ENCODE measurements at places on chromosomes 6 and 20.

DNA sequence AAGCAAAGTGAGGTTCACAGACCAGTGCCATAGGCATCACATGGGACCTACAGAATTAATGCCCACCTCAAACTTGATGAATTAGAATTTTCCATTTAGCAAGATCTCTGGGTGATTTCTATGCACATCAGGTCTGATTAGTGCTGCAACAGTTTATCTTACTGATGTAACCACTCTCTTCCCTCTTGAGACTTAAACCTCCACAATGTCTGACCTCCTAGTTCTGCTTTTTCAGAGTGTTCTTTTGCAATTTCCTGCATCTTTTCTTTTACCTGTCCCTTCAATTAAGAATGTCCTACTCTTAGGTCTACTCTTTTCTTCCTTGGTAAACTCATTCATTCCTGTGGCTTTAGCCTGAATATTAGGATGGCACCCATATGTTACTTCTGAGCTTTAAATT is 615.3 kb downstream of the TFAP2A start:
- DNase-seq = no peak

- peak; percentile 26 for DNase-seq
Measured at GRCh38 chr20:2794202-2794748, 6.2 kb downstream of the CPXM1 start.

DNA sequence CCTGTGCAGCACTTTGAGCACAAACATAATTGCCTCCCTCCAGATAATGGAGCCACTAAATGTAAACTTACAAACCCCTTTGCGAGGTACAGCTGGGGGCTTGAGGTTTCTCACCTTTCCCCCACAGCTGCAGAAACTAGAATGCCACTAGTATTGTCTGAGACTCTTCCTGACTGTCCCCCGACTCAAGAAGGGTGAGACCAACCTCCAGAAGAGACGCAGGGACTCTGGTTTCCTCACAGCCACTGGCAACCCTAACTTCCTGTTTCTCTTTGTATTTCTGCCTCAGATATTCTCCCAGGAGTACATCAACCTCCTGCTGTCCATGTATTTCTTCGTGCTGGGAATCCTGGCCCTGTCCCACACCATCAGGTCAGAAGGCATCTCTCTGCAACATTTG is 23.6 kb downstream of the HM13 start:
- DNase-seq = no peak

GRCh38 chr6:158543606-158544185 is 16.2 kb upstream of the TMEM181 start:
- DNase-seq = no peak

DNA sequence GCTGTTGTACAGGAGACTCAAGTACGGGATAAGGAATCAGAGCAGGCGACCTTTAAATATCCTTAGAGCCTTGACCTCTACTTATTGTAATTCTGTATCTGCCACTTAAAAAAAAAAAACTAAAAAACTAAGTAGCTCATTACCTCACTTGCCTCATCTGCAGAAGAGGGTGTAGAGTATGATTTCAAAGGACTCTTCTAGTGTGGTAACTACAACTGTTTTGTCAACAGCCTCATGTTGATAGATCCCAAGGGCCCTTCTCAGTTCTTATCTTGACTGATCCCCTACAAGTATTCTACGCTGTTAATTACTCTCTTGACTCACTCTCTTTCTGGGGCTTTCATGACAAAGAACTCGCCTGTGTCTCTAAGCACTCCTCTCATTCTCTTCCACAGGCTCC is 16.7 kb upstream of the PDYN start:
- DNase-seq = no peak

- no peak for DNase-seq
Measured at GRCh38 chr6:20182926-20183521, 29.2 kb downstream of the MBOAT1 start.

GRCh38 chr20:58794510-58795180 is 56.1 kb downstream of the GNAS-AS1 start:
- DNase-seq = no peak

- DNase-seq = no peak
Measured at GRCh38 chr6:36754582-36755434, 57.2 kb downstream of the RAB44 start.

- DNase-seq = no peak
Measured at GRCh38 chr20:22918286-22918983, 116.7 kb upstream of the SSTR4 start.

GRCh38 chr6:166258854-166259276 is 49.3 kb downstream of the PRR18 start:
- no peak for DNase-seq

- DNase-seq = no peak
Measured at GRCh38 chr6:115363379-115363778, 697.3 kb downstream of the FRK start.

GRCh38 chr6:53979468-53980067 is 131.7 kb upstream of the MLIP start:
- peak; percentile 62 for DNase-seq

- no peak for DNase-seq
Measured at GRCh38 chr6:85612690-85613474, 19.2 kb upstream of the SNX14 start.

GRCh38 chr6:137423451-137424168 is 70.6 kb downstream of the OLIG3 start:
- DNase-seq = no peak

- DNase-seq = peak; percentile 68
Measured at GRCh38 chr6:41560431-41561192, 14.4 kb downstream of the FOXP4 start.

DNA sequence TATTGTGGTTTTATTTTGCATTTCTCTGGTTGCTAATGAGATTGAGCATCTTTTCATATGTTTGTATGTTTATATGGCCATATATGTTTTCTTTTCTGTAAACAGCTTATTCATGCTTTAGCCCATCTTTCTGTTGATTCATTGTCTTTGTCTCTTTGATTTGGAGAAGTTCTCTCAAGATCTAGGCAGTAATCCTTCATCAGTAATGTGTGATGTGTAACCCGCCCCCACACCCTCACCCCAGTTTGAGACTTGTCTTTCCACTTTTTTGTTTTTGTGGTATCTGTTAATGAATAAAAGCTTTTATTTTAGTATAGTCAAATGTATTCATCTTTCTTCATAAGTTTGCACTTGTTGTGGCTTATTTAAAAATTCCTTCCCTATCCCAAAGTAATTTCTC is 26.0 kb downstream of the ZC3H12D start:
- no peak for DNase-seq

DNA sequence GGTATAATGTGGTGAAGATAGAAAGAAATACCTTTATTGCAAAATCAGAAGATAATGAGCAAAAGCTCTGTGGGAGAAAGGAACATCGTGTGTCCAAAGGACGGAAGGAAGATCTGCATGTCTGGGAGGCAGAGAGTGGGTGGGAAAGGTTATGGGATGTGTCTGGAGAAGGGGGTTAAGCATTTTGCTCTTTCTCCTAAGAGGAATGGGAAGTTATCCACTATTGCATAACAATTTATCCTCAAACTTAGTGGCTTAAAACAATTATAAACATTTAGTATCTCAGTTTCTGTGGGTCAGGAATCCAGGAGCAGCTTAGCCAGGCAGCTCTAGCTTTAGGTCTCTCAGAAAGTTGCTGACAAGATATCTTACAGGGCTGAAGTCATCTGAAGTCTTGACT is 229.1 kb upstream of the CITED2 start:
- no peak for DNase-seq

GRCh38 chr6:30972816-30973215 is 10.7 kb upstream of the MUC21 start:
- DNase-seq = no peak

DNA sequence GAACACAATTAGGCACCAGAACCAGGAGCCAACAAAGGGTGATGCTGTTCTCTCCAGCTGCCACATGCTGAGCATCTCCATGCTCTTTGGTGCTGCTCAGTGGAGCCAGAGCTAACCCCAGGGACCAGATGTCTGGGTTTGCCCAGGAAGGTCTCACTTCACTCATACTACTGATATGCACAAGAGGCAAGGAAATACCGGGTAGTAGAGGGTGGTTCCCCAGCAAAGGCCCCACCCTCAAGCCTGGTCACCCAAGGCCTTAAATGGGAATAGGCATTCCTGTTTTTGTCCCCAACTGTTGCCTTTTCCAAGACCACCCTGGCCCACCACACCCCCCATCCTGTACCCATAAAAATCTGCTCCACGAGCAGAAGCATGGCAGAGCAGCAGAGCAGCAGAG is 204.5 kb upstream of the TAB2 start:
- DNase-seq = no peak

GRCh38 chr6:68638230-68638900 is 3.3 kb downstream of the ADGRB3 start:
- DNase-seq = no peak

DNA sequence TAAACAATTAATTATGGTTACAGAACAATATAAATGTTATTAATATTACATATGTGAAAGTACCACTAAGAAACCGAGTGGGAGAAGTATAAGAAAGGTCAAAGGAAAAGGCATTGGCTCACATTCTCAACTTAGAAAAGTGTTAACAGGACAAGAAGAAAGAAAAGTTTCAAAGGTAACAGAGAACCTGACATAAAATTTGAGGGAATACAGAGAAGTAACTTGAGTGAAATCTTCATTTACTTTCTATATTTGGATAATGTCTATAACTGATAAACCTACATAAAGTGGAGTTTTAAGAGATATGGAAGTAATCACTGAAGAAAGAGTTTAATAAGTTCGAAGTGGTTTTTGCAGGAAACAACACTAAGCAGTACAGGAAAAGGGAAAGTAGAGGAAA is 30.1 kb downstream of the REPS1 start:
- no peak for DNase-seq

DNA sequence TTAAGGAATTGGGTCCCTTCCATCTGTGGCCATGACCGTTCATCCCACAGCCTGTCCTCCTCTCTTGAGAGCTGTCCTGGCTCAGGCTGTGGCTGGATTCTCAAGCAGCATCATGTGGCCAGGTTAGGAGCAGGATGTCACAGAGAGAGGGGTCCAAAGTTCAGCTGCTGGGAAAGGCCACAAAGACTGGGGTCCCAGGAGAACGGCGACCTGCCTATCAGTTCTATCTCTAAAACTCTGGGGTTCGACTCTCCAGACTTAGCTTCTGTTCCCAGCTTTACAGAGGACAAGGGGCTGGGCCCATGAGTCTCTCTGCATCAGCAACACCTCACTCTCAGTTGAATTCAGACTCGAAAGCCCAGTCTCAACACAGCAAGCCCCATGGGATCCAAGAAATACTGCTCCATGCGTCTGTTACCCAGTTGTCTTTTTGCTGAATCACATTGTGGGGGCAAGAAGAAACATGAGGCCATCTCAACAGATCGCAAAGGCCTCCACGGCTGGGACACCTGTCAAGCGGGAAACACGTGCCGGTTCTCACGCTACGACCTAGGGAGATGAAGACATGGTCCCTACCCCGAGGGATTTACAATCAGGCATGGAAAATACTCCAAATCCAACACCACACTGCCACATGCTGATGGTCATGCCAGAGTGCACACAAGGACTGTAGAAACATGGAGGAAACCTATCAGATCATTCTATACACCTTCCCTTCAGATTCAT is 95.4 kb downstream of the SLC22A23 start:
- peak; percentile 39 for DNase-seq

DNA sequence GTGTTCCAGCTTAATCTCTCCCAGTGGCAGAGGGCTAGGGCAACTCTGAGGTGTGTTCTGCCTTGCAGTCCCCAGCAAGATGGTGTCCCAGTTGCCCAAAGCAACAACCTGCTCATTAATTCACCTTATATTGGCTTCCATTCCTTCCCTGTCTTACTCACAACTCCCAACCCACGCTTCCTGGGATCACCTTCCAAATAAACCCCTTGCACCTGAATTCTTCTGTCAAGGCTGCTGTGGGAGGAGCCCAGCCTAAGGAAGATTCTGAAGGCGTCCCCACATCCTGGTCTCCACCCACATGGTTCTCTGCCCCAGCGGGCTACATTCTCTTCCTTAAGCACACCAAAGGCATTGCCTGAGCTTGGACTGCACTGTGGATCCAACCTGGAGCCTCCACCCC is 116.6 kb upstream of the MAFB start:
- DNase-seq = no peak

DNA sequence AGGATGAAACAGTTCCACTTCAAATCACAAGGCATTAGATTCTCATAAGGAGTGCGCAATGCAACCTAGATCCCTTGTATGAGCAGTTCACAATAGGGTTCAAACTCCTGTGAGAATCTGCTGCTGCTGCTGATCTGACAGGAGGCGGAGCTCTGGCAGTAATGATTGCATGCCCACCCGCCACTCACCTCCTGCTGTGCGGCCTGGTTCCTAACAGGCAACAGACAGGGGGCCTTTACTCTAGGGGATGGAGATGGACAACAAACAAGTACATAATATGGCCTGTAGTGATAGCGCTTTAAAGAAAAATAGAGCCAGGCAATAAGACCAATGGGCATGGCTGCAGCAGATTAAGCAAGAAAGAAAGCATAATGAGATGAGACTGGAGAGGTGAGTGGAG is 2.7 kb upstream of the TBC1D22B start:
- no peak for DNase-seq

- no peak for DNase-seq
Measured at GRCh38 chr6:147873816-147874215, 365.3 kb downstream of the SAMD5 start.

GRCh38 chr6:149863698-149864577 is at the start of gene LRP11:
TSS of gene LRP11 (minus strand) at chr6:149864359. CDS start at chr6:149864020, 339 bp downstream.
- DNase-seq = peak; percentile 91
